ENCODE measurements at places on chromosomes 2 and 18.

DNA sequence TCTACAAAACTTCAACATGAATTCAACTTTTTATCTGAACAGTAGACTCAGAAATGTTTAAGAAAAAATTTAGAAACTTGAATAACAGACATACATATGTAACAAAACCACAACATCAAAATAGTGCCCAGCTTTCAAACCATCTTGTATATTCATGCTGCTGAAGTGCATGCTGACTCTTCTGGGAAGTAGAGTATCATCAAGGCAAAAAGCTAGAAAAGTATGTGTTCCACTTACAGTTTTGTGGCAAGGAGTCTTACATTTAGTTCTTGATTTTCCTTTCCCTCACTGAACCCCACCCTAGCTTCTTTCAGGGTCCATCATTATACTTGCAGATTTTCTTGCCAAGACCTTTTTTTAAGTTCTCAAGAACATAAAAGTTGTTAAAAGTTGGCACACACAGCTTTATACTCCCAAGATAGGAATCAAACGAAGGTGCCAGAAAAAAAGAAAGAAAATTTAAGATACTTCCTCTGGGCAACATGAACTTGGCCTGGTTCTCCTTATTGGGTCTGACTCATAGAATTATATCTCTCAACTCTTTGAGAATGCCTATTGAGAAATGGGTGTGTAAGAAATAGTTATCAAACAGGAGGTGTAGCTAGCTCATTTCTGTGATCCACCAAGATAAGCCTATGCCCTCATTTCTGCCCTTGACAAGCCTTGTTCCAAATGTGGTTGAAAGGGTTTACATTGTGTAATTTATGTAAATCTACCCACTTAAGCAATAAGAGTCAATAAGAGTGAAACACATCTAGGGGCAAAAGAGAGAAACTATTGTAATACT, 667.6 kb upstream of the ACVR2A start:
- DNase-seq = peak; percentile 14

GRCh38 chr18:44411976-44412375, 268.7 kb upstream of the SETBP1 start:
- DNase-seq = no peak

DNA sequence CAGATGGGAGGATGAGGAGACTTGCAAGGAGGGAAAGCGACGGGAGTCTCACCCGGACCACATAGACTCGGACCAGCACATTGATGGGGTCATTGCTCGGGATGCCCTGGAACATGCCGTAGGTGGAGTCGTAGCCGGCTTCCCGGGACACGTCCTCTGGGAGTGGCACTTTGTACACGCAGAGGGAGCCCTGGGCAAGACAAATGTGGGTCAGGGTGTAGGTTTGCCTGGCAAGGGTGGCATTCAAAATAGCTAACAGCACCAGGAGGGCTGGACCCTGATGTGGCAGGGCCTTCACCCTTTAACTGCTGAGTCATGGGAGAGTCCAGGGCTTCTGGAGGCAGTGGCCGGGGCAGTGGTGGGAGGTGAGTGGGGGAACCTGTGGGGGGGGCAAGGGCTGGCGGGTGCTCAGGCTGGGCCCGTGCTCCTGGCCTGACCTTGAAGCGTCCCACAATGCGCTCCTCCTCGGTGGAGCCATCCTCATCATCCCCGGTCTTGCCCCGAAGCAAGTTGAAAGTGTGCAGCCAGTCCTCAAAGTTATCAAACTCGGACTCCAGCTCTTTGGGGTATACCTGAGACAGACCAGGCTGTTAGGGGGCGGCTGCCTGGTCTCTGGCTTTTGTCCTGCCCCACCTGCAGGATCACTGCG, 11.1 kb downstream of the OTOF start:
- DNase-seq = no peak

DNA sequence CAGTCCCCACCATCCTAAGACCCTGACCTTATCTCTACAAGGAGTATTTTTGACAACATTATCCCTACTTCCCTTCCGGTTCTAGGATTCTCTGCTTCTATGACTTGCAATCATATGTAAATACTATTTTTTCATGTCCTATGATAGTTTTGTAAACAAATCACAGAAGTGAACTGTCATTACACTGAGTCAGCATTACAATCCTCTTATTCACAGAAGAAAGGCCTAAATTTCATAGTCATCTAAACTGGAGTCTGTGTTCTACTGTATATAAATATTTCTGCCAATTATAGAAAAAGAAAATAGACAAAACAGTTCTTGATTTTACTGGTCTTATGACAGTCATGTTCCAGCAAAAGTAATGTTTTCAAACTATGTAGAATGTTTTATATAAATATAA, 265.1 kb downstream of the NCKAP5 start:
- DNase-seq = peak; percentile 89

DNA sequence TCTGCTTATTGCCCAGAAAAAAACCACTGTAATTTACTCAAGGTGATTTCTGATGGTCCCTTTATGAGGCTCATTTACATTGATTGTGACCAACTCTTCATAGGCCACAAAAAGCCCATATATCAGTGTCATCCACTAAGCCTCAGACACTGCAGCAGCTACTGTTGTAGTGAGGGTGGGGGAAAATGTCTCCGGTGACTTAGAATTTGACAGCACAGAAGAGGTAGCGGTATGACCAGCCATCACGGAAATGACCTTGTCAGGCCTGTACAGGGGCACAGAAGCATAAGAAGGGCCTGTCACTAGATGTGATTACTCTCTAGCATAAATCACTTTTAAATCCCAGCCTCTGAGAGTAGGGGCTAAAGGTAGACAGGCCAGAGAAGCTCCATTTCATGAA, 190.3 kb downstream of the PAX3 start:
- no peak for DNase-seq

GRCh38 chr2:53036196-53036595, 731.4 kb upstream of the CHAC2 start:
- no peak for DNase-seq

GRCh38 chr18:76750269-76750668, 72.1 kb upstream of the ZNF236 start:
- no peak for DNase-seq

GRCh38 chr2:6800553-6800952, 65.2 kb downstream of the CMPK2 start:
- DNase-seq = no peak

DNA sequence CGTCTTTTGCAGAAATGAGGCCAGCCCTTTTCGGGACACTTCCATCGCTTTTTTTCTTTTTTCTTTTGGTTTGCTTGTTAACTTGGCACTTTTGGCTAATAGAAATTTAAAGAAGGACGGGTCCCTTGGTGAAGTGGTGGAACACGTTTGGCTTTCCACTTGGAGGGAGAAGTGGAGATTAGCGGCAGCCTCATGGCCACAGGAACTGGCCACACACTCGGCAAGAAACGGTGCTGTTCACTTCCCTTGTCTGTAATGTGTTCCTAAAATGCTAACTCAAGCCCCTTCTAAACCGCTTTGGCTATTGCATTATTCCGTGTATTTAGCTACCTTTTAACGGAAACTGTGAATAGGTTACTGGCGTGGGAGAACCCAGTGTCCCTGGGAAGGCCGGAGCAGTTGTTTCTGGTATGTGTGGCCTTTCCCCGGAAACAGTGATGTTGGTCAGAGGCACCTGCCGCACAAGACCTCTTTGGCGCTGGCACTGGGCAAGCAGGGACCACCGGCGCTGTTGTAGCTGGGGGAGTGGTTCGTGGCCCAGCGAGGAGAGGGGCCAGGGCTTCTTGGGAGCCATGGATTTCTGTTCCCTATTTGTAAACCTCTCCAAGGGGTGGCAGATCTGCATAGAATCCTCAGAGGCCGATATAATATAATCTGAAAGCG, 981 bp downstream of the RAMP1 start:
- DNase-seq = no peak

GRCh38 chr18:75790796-75791195, 363.3 kb upstream of the SMIM21 start:
- no peak for DNase-seq

DNA sequence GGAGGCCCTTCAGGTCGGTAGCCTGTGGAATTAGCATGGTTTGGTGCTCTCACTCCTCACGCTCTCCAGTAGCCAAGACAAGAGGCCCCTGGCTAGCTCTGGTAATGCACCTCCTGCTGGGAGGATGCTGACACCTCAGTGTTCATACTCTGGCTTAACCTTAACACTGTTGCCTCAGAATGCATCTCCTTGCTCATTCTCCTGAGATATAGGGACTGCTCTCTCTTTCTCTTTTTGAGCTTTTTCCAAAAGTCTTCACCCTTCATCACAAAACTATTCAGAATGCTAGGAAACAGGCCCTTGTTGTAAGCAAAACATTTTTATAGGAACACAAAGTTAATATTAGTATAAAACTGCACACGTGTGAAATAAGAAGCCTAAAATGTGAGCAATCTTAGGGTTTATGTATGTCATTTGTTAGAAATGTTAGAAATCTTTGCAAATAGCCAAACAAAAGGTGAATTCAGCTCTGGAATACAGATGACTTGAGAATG, 17.3 kb upstream of the IMPA2 start:
- peak; percentile 69 for DNase-seq

GRCh38 chr2:215619989-215620388, 184.1 kb upstream of the FN1 start:
- DNase-seq = no peak

GRCh38 chr2:239291475-239292350, 109.1 kb downstream of the HDAC4 start:
- no peak for DNase-seq

DNA sequence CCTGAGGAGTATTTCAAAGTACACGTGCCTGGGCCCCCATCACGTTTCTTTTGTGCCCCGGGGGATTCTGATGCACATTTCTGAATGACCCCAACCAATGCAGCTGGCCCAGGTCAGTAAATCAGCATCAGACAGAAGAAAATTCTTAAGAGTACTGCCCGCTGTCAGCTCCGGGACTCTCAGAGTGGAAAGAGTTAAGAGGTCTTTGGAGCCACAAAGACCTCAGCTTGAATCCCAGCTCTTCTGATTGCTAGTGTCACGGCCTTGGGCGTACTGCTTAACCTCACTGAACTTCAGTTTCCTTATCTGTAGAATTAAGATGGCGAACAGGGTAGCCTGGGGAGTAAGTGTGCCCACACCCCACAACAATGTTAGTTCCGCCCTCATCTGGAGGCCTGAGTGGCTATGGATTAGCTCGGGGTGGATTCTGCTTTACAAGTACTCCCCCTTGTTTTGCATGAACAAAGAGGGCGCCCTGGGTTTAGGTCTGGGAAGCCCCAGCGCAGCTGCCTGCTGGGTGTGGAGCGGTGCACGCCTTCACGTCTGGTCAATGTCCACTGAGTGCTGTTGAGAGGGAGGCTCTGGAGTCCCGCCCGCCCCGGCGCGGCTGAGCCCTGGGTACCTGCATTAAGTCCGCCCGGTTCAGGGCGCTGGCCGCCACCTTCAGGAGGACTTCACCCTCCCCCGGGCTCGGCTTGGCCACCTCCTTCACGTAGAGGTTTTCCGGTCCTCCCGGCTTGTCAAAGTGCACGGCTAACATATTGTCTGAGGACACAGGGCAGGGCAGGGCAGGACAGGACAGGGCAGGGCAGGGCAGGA, 858 bp downstream of the TP53I3 start:
- peak; percentile 90 for DNase-seq

GRCh38 chr2:178247250-178247649, 52.9 kb downstream of the OSBPL6 start:
- no peak for DNase-seq

DNA sequence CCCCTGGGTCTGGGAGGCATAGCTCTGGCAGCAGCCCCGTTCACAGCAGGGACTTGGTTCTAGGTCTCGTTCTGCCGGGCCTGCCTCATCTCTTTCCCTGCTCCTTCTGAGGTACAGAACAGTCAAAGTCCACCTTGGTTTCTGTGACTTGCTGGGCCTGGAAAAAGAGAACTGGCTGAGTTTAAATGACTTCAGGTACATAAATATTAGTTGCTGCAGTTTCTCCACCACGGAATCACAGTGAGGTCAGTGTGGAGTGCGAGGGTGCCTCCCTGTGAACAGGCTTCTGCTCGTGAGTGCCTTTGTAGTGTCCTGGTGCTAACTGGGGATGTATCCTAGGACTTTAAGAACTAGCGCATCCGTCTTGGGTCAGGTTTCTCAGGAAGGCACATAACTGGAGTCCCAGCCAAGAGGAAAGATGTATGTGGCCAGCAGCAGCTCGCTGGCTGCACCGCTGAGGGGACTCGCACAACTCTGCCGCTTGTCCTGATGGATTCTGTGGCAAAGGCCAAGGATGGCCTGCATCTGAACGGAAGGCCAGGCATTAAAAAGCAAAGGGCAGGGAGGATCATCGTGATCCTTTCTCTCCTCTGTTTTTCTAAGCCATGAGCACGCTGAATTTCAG, 188.6 kb downstream of the SH3RF3 start:
- peak; percentile 20 for DNase-seq

DNA sequence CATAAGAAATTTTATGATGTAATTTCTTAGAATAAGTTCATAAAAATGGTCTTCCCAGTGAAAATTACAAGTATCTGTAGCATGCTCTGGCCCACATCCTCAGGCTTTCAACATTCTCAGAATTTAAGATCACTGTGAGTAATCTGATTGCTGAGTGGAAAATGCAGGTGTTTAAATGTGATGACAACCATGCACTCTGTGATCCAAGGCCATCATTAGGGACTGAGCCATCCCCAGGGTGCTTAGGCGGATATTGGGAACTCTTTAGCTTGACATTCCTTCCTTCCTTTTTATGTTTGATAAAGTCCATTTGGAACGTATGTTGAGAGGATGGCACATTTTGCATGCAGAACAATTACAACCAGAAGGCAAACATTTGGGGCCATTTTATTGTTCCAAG, 95.5 kb downstream of the ARL4C start:
- no peak for DNase-seq

- no peak for DNase-seq
Measured at GRCh38 chr2:201267278-201268030, 7.1 kb downstream of the CASP8 start.

- DNase-seq = no peak
Measured at GRCh38 chr2:73091164-73091563, 19.7 kb upstream of the SFXN5 start.

- no peak for DNase-seq
Measured at GRCh38 chr2:68698567-68699377, 35.8 kb upstream of the ARHGAP25 start.

GRCh38 chr2:41580806-41581205, 467.0 kb upstream of the PKDCC start:
- no peak for DNase-seq

DNA sequence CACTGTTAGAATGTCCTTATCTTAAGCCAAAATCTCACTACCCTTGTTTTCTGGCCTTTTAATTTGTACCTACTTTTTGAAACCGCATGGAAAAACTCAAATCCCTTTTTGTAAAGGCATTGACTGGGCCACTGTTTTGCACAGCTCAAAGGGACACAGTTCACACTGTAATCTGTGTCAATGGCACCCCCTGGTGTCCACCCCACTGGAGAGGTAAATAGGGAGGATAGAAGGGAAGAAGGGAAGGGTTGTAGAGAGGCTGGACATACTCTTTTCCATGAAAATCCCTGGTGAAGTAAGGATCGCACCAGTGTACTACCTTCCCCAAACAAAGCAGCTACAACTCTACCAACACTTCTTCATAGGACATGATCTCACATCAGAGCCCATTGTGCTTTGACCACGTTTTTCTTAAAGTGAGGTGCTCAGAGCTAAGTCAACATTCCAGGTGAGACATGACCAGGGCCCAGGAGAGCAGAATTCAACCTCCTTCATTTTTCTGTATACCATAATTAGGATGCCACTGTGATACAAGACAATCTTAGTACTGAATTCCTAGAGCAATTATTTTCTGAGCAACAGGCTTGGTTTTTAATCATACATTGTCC, 92.4 kb upstream of the RMDN2 start:
- peak; percentile 83 for DNase-seq
